ENCODE measurements at places on chromosomes 11 and 22. TPM values are rescaled to one million over a fixed set of nuclear protein-coding genes. Genes with fewer than 3 reads are reported as not detected.

- no peak overlapping the region for H3K4me3 ChIP-seq
- peak overlapping the region; percentile 80 for H3K27ac ChIP-seq
- H3K27me3 ChIP-seq: no peaks in the 10 kb centered on the region
- H3K4me1 ChIP-seq: peaks cover 4% of the 10 kb centered on the region
- DNase-seq: no peak
Measured at GRCh38 chr11:93655047-93655446, 6.4 kb upstream of the CEP295 start.

Gene DCHS1
- polyA plus RNA-seq: 7.6 TPM

Gene NCF4
- 162 TPM for polyA plus RNA-seq

- H3K4me3 ChIP-seq: no peak overlapping the region
- H3K27me3 ChIP-seq: no peaks in the 10 kb centered on the region
- H3K27ac ChIP-seq: no peak overlapping the region
Measured at GRCh38 chr11:81071606-81072005, 1630.8 kb upstream of the TENM4 start.

DNA sequence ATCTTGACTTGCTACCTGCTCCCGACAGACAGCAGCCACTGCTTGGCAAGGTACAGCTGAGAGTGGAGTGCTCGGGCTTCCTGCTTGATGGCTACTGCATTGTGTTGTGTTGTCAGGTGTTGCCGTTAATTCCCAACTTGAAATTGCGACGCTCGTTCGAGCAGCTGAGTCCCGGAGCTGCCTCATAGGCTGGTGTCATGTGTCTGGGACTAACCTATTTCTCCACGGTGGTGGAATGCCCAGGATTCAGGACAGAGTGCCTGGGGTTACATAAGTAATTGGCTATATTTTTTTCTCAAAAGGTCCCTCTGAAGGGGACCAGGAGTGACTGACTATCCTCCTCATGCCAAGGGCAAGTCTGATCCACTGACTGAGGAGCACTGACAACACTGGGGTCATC, 18.5 kb downstream of the COMMD9 start:
- peaks cover 4% of the 10 kb centered on the region for H3K4me1 ChIP-seq
- DNase-seq: no peak
- H3K27ac ChIP-seq: no peak overlapping the region
- no peak overlapping the region for H3K4me3 ChIP-seq

DNA sequence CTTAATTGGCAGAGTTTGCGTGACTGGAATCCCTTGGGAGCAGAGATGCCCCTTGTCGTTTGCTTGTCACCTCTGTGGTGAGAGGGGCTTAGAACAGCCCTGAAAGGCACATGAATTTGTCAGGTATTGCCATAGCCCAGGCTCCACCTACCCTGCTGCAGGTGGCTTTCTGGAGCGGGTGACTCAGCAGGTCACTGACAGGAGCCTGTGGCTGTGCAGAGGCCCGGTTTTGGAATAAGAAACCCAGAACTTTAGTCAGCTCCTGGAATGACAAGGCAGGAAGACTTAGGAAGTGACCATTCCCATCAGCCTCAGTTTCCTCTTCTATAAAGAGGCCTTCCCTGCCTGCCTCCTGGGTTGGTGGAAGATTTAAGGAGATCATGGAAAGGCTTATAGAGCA, 539.7 kb downstream of the INSC start:
- no peak for DNase-seq
- H3K27me3 ChIP-seq: peaks cover 10% of the 10 kb centered on the region
- H3K4me3 ChIP-seq: no peak overlapping the region
- no peak overlapping the region for H3K27ac ChIP-seq
- no peaks in the 10 kb centered on the region for H3K4me1 ChIP-seq
- no peaks in the 10 kb centered on the region for H3K36me3 ChIP-seq

- peaks cover 37% of the 10 kb centered on the region for H3K4me1 ChIP-seq
- H3K36me3 ChIP-seq: peaks cover 44% of the 10 kb centered on the region
- no peak overlapping the region for H3K4me3 ChIP-seq
- no peak for DNase-seq
- no peaks in the 10 kb centered on the region for H3K27me3 ChIP-seq
Measured at GRCh38 chr11:116955949-116956348, 118.5 kb upstream of the APOA1 start.

Gene CRYBA4
- polyA plus RNA-seq: 0.20 TPM

DNA sequence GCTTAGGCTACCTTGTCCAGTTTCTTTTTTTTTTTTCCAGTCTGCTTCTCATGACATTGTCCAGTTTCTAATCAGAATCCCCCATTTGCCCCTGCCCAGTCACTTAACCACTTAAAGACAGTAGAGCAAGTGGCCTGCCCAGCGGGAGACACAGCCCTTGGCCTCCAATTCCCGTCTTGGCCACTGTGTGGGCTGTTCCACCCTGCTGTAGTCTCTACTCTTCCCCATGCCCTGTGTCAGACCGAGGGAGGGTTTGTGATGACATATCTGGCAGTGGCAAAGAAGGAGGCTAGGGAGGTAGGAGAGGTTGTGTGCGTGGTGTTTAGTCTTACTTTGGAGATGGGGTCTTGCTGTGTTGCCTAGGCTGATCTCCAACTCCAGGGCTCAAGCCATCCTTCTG, 11.5 kb downstream of the PPFIA1 start:
- no peaks in the 10 kb centered on the region for H3K27me3 ChIP-seq
- no peak overlapping the region for H3K27ac ChIP-seq
- H3K36me3 ChIP-seq: peaks cover 43% of the 10 kb centered on the region
- no peak overlapping the region for H3K4me3 ChIP-seq
